HepG2 (cell line): ENCODE measurements at places on chromosomes 2 and 18. TPM values are rescaled to one million over a fixed set of nuclear protein-coding genes. Genes with fewer than 3 reads are reported as not detected.

The LYG2 gene
- 0.15 TPM in 1 of 2 replicates, not detected in the other for total RNA-seq

The RMND5A gene
- 66.4 and 108 TPM in 2 replicates for total RNA-seq

The ALPP gene
- not detected in 2 replicates for total RNA-seq

The GREB1 gene
- 61.2 and 64.2 TPM in 2 replicates for total RNA-seq

The TDRD15 gene
- 0.28 and 0.29 TPM in 2 replicates for total RNA-seq

The UGT1A6 gene
- total RNA-seq, result not detected in 2 replicates

The TWIST2 gene
- total RNA-seq, result 0.11 TPM in 1 of 2 replicates, not detected in the other

The MITD1 gene
- 43.7 and 48.7 TPM in 2 replicates for total RNA-seq

The C2orf15 gene
- 8.3 and 12.2 TPM in 2 replicates for total RNA-seq

The GATA6 gene
- 2.9 and 3.2 TPM in 2 replicates for total RNA-seq

The SERPINB8 gene
- total RNA-seq, result 2.2 and 2.6 TPM in 2 replicates
